ENCODE measurements at places on chromosomes 4 and X. TPM values are rescaled to one million over a fixed set of nuclear protein-coding genes. Genes with fewer than 3 reads are reported as not detected.

- no peak overlapping the region for H3K4me3 ChIP-seq
- H3K4me1 ChIP-seq: no peaks in the 10 kb centered on the region
- no peak for DNase-seq
- no peaks in the 10 kb centered on the region for H3K36me3 ChIP-seq
- H3K27me3 ChIP-seq: no peaks in the 10 kb centered on the region
These were observed 527.7 kb upstream of the MAGEB2 start for GRCh38 chrX:29687687-29688086.

DNA sequence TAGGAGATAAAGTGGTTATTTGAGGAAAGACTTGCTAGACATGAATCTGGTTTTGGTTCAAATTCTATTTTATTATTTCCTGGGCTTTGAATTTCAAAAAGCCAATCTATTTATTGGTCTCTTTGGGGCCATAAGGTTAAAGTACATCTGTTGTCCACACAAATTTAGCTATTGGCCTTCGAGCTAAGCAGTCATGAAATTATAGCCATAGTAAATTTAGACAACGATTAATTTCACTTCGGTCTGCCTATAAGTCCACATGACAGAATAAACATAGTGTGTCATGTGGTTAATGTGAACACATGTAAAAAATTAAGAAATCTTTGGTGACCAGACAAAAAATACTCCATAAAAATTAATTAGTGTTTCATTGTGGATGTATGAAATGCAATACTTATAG, 161.9 kb downstream of the PALLD start:
- DNase-seq: no peak
- H3K27me3 ChIP-seq: no peaks in the 10 kb centered on the region
- H3K27ac ChIP-seq: no peak overlapping the region
- no peaks in the 10 kb centered on the region for H3K36me3 ChIP-seq

DNA sequence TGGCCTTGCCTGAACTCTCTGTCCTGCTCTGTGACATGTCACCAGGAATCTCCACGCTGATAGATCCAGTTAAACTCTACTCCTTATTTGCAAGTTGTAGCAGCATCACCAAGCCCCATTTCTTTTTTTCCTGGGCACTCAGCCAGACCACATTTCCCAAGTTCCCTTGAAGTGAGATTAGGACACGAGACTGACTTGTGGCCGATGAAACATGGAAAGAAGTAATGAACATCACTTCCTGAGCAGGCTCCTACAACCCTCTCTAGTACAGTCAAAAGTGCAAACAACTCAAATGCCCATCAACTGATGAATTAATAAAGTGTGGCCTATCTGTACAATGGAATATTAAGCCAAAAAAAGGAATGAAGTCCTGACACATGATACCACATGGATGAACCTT, 74.6 kb downstream of the MAP3K15 start:
- H3K4me3 ChIP-seq: no peak overlapping the region
- no peak overlapping the region for H3K27ac ChIP-seq
- H3K36me3 ChIP-seq: no peaks in the 10 kb centered on the region
- no peak for DNase-seq

GRCh38 chr4:139819082-139819481, 153.5 kb downstream of the MGST2 start:
- H3K36me3 ChIP-seq: no peaks in the 10 kb centered on the region
- H3K4me3 ChIP-seq: no peak overlapping the region
- no peak for DNase-seq
- H3K27me3 ChIP-seq: peaks cover 2% of the 10 kb centered on the region

GRCh38 chr4:16573739-16574138, 324.7 kb downstream of the LDB2 start:
- no peaks in the 10 kb centered on the region for H3K27me3 ChIP-seq
- H3K27ac ChIP-seq: no peak overlapping the region
- no peaks in the 10 kb centered on the region for H3K36me3 ChIP-seq
- H3K4me3 ChIP-seq: no peak overlapping the region
- no peak for DNase-seq

The PWWP3B gene
- not detected for total RNA-seq

The CENPVL3 gene
- total RNA-seq: not detected

- no peak overlapping the region for H3K27ac ChIP-seq
- no peak for DNase-seq
- H3K27me3 ChIP-seq: no peaks in the 10 kb centered on the region
- no peaks in the 10 kb centered on the region for H3K36me3 ChIP-seq
These were observed 172.5 kb downstream of the ANK2 start for GRCh38 chr4:113221990-113222389.

- H3K27ac ChIP-seq: peak overlapping the region; percentile 84
- H3K36me3 ChIP-seq: peaks cover 14% of the 10 kb centered on the region
- H3K4me3 ChIP-seq: peak overlapping the region; percentile 73
- peaks cover 54% of the 10 kb centered on the region for H3K4me1 ChIP-seq
- no peaks in the 10 kb centered on the region for H3K27me3 ChIP-seq
These were observed 778 bp downstream of the CASP3 start for GRCh38 chr4:184648313-184649025.

The EXOC1L gene
- not detected for total RNA-seq

DNA sequence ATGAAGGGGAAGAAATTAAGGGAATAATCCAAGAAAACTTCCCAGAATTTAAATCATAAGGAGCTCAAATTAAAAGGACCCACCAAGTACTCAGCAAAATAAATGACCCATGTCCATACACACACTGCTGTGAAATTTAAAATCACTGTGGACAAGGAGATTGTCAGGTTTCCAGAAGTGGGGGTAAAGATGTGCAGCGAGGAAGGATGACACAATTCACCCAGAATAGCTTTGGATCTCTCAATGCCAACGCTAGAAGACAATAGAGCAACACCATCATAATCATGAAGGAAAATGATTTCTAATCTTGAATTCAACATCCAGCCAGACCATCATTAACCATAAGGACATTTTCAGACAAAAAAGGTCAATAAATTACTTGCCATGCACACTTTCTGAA, 65.7 kb downstream of the CASK start:
- no peak overlapping the region for H3K4me3 ChIP-seq
- no peak for DNase-seq
- no peak overlapping the region for H3K27ac ChIP-seq
- no peaks in the 10 kb centered on the region for H3K27me3 ChIP-seq

GRCh38 chr4:138576684-138577083, 334.5 kb upstream of the SLC7A11 start:
- no peak for DNase-seq
- H3K27me3 ChIP-seq: no peaks in the 10 kb centered on the region
- no peaks in the 10 kb centered on the region for H3K4me1 ChIP-seq

GRCh38 chr4:40438384-40439026, 103.4 kb downstream of the CHRNA9 start:
- no peaks in the 10 kb centered on the region for H3K36me3 ChIP-seq
- peaks cover 3% of the 10 kb centered on the region for H3K4me1 ChIP-seq
- no peak overlapping the region for H3K4me3 ChIP-seq
- DNase-seq: no peak
- no peak overlapping the region for H3K27ac ChIP-seq

The USP17L20 gene
- not detected for total RNA-seq

GRCh38 chr4:84220990-84221389, 278.1 kb downstream of the NKX6-1 start:
- no peaks in the 10 kb centered on the region for H3K4me1 ChIP-seq
- DNase-seq: no peak
- no peaks in the 10 kb centered on the region for H3K27me3 ChIP-seq
- no peak overlapping the region for H3K4me3 ChIP-seq

The LARP7 gene
- total RNA-seq: 44.9 TPM

- no peaks in the 10 kb centered on the region for H3K36me3 ChIP-seq
- no peak overlapping the region for H3K27ac ChIP-seq
- no peaks in the 10 kb centered on the region for H3K27me3 ChIP-seq
These were observed 626.3 kb upstream of the INTU start for GRCh38 chr4:127006446-127006877.

- no peaks in the 10 kb centered on the region for H3K27me3 ChIP-seq
- H3K4me3 ChIP-seq: no peak overlapping the region
- DNase-seq: no peak
- no peaks in the 10 kb centered on the region for H3K4me1 ChIP-seq
These were observed 62.5 kb downstream of the BANK1 start for GRCh38 chr4:101853028-101853427.

The KLKB1 gene
- 1.2 TPM for total RNA-seq

- DNase-seq: no peak
- no peak overlapping the region for H3K27ac ChIP-seq
- H3K4me3 ChIP-seq: no peak overlapping the region
- no peaks in the 10 kb centered on the region for H3K27me3 ChIP-seq
- no peaks in the 10 kb centered on the region for H3K36me3 ChIP-seq
These were observed 321.7 kb downstream of the ANKRD50 start for GRCh38 chr4:124390861-124391260.

DNA sequence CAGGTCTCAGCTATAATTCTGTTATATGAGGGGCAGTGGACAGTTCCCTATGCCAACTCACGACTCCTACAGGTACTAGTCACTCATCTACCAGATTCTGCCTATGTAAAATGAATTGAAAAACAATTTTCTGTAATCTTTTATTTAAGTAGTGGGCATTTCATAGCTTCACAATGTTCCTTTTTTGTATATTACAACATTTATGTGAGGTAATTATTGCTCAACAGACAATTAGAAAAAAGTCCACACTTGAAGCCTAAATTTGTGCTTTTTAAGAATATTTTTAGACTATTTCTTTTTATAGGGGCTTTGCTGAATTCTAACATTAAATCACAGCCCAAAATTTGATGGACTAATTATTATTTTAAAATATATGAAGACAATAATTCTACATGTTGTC, 20.4 kb downstream of the EREG start:
- DNase-seq: no peak
- no peaks in the 10 kb centered on the region for H3K27me3 ChIP-seq
- no peak overlapping the region for H3K4me3 ChIP-seq
- H3K4me1 ChIP-seq: no peaks in the 10 kb centered on the region
- no peaks in the 10 kb centered on the region for H3K36me3 ChIP-seq
- H3K27ac ChIP-seq: no peak overlapping the region

GRCh38 chr4:67292636-67293035, 252.7 kb downstream of the CENPC start:
- no peak overlapping the region for H3K4me3 ChIP-seq
- no peaks in the 10 kb centered on the region for H3K36me3 ChIP-seq
- no peaks in the 10 kb centered on the region for H3K27me3 ChIP-seq
- DNase-seq: no peak

The PCDH7 gene
- total RNA-seq: not detected

The SPOCK3 gene
- total RNA-seq: not detected

DNA sequence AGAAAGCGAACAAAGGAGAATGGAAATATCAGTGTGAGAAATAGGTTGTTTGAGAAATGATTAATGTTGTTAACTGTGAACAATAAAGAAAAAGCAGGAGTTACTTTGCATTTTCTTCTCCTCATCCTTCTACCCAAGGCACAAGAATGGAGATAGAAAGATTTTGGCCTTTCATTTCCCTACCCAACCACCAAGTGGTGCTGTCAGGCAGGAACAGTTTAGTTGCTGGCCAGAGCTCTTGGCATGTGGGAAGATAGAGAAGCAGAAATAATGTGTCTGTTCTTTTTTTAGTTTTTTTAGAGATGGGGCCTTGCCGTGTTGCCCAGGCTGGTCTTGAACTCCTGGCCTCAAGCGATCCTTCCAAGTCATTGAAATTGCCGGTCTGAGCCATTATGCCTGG, 12.8 kb downstream of the HOPX start:
- H3K27ac ChIP-seq: no peak overlapping the region
- no peak overlapping the region for H3K4me3 ChIP-seq
- no peaks in the 10 kb centered on the region for H3K4me1 ChIP-seq
- no peaks in the 10 kb centered on the region for H3K36me3 ChIP-seq

The TLR2 gene
- 1.4 TPM for total RNA-seq

- peak overlapping the region; percentile 100 for H3K27ac ChIP-seq
- H3K36me3 ChIP-seq: peaks cover 15% of the 10 kb centered on the region
- H3K27me3 ChIP-seq: no peaks in the 10 kb centered on the region
- peak overlapping the region; percentile 100 for H3K4me3 ChIP-seq
- H3K4me1 ChIP-seq: peaks cover 41% of the 10 kb centered on the region
These were observed 1.9 kb downstream of the UBE2D3 start for GRCh38 chr4:102825261-102826091.

GRCh38 chr4:15659768-15660570, 4.8 kb upstream of the FBXL5 start:
- H3K4me1 ChIP-seq: peaks cover 7% of the 10 kb centered on the region
- H3K36me3 ChIP-seq: no peaks in the 10 kb centered on the region
- no peak overlapping the region for H3K27ac ChIP-seq
- no peak overlapping the region for H3K4me3 ChIP-seq
- no peaks in the 10 kb centered on the region for H3K27me3 ChIP-seq
- no peak for DNase-seq

DNA sequence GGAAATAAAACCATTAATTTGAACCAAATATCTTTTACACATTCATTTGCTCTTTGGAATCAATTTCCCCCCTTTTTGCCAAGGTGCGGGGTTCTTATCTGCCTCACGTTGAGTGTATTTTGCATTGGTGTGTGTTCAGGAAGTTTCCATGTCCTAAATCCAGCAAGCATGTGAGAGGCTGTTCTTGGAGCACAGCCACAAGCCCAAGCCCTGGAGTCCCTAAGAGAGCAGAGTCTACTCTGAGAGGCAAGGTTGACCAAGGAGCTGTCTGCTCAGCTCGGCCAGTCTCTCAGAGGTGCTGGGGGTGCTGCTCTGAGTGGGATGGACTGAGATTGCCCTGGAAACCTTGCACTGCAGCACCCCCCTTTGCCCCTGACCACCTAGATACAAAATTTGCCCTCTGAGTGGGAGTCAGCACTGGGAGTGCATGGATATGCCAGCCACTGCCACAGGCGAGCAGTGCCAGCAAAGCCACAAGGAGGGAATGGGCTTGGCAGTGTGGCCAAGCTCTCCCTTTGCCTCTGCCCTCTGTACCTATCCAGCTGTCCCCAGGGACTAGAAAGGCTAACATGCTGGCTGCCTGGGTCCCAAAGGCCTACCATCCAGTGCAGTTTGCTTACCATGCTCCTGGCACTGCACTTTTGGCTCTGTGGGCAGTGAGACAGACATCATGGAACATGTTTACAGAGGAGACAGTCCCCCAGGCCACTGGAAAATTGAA, 20.5 kb upstream of the FAM193A start:
- peaks cover 47% of the 10 kb centered on the region for H3K36me3 ChIP-seq
- H3K27me3 ChIP-seq: no peaks in the 10 kb centered on the region
- no peak overlapping the region for H3K4me3 ChIP-seq
- H3K27ac ChIP-seq: no peak overlapping the region
- H3K4me1 ChIP-seq: no peaks in the 10 kb centered on the region

All from CD4-positive, CD25-positive, alpha-beta regulatory T cell (primary cell).